ENCODE measurements at places on chromosomes 6 and 20.

- DNase-seq: no peak
Observed at GRCh38 chr6:26270903-26271667, 93.9 kb upstream of the BTN3A2 start.

DNA sequence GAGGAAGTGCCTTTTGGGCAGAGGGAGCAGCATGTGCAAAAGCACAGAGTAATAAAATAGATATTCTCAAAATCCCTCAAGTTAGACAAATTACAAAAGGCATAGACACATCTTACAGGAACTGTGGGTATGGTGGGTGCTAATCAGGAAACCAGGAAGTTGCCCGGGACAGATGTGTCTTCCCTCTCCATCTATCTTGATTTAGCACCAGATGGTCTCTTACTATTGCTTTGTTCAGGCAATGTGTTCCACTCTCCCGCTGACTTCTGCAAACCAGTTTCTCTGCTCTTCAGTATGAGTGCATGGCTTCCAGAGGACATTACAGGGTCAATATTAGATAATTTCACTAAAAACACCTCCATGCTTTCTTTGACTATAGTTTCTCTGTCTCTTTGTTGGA lies 13.2 kb downstream of the CITED2 start:
- DNase-seq: no peak

- no peak for DNase-seq
Observed at GRCh38 chr6:136061701-136062100, 188.4 kb downstream of the MTFR2 start.

DNA sequence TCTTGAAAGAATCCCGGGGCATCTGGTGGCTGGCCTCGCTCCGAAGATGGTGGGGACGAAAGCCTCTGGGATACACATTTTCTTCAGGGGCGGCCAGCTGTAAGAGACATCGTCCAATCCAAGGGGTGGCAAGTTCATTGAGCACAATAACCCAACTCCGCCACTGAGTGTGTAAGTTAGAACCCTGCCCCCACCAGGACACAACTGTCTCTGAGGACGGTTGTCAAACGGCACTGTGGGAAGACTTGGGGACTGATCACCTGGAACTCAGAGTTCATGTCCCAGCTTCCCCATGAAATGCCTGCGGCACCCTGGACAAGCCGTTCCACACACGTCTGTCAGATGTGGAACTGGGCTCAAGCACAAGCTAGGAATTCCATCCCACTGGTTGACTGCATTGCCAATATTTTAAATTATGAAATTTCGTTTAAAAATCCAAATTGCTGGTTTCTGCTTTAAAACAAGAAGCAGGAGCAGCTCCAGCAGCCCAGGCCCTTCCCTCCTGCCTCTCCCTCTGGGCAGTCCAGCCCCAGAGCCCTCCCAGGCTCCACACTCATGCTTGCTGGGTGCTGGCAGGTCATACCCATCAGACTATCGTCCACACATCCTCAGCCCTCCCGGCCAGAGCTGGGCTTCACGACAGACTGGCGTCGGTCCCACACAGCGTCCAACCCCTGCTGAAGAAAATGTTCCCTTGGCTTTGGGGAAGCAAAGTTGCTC lies 80.9 kb upstream of the AFDN start:
- DNase-seq: no peak

DNA sequence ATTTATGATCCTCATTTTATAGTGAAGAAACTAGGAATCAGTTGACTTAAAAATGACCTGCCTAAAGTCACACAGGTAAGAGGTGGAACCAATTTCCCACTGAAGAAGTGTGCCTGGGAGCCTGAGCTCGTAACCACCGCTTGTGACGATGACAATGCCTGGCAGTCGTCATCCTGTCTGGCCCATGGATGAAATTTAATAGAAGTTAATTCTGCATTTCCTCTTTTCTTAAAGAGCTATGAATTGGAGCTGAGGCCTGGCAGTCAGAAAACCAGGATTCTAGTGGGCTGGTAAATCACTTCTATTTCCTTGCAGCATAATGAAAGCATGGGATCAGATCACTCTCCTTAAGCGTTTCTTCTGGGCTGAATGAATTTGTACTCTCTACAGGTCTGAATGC lies 200.0 kb upstream of the SGK1 start:
- no peak for DNase-seq

- DNase-seq: no peak
Observed at GRCh38 chr6:114080891-114081510, 110.1 kb upstream of the HDAC2 start.

DNA sequence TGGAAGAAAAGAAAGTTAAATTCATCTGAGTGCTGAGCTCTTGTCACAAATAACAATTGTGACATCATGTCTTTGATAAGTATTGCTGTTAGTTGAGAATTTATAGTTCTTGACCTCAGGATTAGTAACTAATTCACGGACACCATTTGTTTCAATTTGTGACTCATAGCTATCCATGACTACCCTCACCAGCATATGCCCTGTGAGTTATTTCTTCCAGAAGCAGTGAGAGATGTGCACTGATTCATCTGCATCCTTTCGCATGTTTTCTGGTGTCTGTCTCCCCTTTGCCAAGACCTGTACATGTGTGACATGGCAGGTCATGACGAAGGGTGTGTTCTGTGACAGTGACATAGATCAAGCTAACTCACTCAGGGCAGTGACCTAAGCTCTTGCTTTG lies 86.9 kb downstream of the SOBP start:
- no peak for DNase-seq

GRCh38 chr6:163536770-163537169 lies 122.3 kb downstream of the QKI start:
- no peak for DNase-seq

DNA sequence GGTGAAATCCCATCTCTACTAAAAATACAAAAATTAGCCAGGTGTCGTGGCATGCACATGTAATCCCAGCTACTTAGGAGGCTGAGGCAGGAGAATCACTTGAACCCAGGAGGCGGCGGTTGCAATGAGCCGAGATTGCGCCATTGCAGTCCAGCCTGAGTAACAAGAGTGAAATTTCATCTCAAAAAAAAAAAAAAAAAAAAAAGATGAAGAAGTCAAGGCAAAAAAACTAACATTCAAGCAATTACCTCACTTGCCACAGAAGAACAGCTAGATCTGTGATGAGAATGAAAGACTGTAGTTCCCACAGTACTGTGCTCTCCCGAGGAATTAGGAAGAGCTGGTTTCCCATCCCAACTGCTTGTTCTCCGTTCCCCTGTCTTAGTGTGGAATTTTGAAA lies 144.7 kb upstream of the ECI2 start:
- no peak for DNase-seq

GRCh38 chr6:35035481-35036030 lies 105.6 kb downstream of the TCP11 start:
- DNase-seq: no peak

GRCh38 chr6:70758883-70759282 lies 91.2 kb downstream of the SMAP1 start:
- no peak for DNase-seq

GRCh38 chr20:32496811-32497533 lies 88.2 kb downstream of the NOL4L start:
- DNase-seq: no peak

- DNase-seq: no peak
Observed at GRCh38 chr20:44064501-44065400, 122.2 kb downstream of the JPH2 start.

GRCh38 chr6:8983202-8983688 lies 547.9 kb upstream of the SLC35B3 start:
- peak; percentile 7 for DNase-seq

- no peak for DNase-seq
Observed at GRCh38 chr20:18412221-18412901, 54.5 kb downstream of the DZANK1 start.

- DNase-seq: no peak
Observed at GRCh38 chr6:146785001-146785585, 186.3 kb downstream of the ADGB start.

GRCh38 chr20:2799688-2800520 lies 523 bp downstream of the CPXM1 start:
- DNase-seq: peak; percentile 8

- DNase-seq: no peak
Observed at GRCh38 chr20:58677808-58678207, 14.8 kb upstream of the NPEPL1 start.

DNA sequence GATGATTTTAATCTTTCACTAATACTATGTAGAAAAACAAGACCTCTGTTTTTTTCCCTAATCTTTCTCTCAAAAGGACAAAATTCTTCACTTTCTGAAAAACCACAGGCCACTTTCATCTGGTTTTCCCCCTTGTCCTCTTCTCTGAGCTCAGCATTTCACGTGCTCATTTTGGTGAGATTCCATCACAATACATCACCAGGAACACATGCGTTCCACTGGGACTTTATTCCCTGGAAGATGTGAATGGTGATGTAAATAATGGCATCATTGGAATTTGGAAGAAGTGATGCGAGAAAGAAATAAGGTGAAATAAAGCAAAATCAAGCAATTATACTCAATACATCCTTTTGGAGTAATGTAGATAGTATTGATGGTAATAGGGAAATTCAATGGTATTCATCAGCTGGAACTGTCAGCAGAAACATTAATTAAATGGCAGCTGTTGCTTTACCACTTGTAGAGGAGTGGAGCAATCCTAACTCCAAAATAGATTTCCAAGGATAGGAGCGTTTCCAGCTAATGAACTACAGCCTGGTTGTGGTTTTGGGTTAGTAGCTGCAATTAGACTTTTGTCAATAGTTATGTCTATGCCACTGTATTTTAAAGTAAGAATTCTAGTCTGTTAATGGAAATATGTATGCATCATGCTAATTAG lies 11.5 kb downstream of the FILIP1 start:
- no peak for DNase-seq

DNA sequence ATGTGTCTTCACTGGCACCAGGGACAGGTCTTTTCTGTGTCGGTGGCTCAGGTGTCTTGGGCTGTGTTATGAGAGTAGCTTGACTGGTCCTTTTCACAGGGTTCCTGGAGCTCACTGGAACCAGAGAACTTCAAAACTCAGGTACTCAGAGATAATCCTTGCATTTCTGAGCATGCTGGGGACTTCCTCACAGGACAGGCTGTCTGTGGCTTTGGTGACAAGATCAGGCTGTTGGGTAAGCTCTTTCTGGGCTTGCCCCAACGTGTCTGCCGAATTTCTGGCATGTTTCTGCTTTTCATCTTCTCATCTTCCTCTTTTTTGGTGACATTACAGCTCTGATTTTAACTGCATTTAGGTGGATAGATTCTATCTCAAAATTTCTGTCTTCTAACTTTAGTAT lies 270.0 kb downstream of the CDH26 start:
- DNase-seq: no peak

- no peak for DNase-seq
Observed at GRCh38 chr20:46569961-46570360, 19.5 kb upstream of the OCSTAMP start.

DNA sequence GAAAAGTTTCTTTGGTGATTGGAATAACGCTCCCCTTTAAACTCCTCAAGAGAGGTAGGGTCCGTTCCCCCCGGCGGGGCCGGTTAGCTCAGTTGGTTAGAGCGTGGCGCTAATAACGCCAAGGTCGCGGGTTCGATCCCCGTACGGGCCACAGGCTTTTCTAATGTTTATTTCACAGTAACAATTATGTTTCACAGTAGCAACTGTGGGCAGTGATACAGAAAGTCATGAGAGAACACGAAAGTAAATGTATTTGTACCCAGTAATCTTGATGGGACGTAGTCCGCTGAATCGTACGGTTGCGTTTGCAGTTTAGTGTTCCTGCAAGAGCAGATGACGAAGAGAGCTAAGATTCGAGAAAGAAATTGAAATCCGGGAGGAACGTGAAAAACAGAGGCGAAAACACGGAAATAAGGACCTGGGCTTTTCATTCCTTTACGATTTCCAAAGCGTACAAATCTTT lies 505.5 kb downstream of the PRIM2 start:
- DNase-seq: no peak

DNA sequence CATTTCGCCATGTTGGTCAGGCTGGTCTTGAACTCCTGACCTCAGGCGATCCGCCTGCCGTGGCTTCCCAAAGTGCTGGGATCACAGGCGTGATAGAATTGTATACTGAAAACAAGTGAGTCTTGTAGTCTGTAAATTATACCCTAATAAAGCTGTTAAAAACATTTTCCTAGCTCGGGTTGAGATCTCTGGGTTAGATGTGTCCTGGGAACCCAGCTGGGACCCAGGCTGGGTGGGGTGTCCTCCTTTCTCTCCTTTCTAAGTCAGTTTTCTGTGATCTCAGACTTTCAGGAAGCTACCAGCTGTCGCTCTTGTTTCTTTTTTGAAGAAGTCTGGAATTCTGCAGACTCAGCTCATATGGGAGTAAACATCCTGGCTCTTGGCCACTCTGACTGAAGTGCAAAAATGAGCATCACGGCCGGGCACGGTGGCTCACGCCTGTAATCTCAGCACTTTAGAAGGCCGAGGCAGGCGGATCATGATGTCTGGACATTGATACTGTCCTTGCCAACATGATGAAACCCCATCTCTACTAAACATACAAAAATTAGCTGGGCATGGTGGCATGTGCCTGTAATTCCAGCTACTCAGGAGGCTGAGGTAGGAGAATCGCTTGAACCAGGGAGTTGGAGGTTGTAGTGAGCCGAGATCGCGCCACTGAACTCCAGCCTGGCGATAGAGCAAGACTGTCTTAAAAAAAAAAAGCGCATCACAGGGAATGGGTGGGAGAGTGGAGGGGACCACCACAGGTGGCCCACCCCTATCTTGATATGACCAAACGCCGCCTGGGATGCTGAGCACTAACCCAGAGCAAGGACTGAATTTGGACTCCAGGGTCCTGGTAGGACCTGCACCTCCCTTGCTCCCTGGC lies 9.9 kb upstream of the PCIF1 start:
- no peak for DNase-seq

DNA sequence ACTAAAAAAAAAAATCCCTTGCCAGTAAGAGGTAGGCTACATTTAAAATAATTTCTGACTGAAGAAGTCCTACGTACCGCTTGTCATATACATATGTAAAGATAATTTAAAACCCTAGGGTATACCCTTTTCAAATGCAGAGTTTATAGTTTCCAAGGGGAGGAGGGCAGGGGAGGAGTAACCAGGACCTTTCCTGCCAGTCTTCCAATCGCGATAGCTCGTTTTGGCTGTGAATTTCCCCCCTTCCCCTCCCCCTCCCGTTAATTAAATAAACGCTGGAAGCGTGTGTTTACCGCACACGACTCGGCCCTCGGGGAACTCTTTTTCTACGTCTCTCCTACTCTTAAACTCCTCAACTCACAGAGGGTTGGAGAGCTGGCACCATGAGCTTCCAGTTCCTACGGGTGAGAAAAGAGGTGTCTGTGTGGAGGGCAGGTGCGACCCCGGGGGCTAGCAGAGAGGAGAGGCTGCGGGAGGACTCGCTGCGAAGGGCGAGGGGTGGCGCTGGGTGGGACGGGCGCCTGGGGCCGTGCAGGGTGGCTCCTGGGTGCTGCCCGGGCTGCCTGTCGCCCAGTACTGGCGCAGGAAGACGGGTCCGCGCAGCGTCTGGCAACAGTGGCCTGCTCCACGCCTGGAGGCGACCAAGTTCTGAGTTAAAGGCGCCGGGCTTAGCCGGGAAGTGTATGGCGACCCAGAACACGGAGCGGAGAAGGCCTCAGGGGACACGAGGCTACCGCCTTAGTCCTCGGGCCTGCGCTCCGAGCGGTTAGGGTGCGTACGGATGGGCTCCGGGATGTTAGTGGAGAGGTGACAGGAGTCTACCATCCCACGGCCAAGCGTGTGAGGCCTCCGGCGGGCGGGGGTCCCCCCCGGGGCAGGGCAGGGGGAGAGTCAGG lies 4.1 kb upstream of the TFAP2C start:
- no peak for DNase-seq

- no peak for DNase-seq
Observed at GRCh38 chr6:73258721-73259120, 4.3 kb downstream of the KHDC1 start.

Measured in HuH-7.5 (cell line).